ENCODE measurements at places on chromosomes 11 and 22. TPM values are rescaled to one million over a fixed set of nuclear protein-coding genes. Genes with fewer than 3 reads are reported as not detected.

Gene TNKS1BP1
- 58.9 TPM for total RNA-seq

Gene CDHR5
- total RNA-seq = not detected

Gene NDUFC2
- 123 TPM for total RNA-seq

Gene PDE2A
- total RNA-seq = 0.92 TPM

Gene SUSD2
- 2.2 TPM for total RNA-seq

Gene MUC5B
- total RNA-seq = not detected

Gene IGF2
- total RNA-seq = 120 TPM

Gene OR56A1
- not detected for total RNA-seq

- peak overlapping the region; percentile 99 for H3K27ac ChIP-seq
- H3K27me3 ChIP-seq = no peaks in the 10 kb centered on the region
- DNase-seq = no peak
- H3K36me3 ChIP-seq = no peaks in the 10 kb centered on the region
- peaks cover 27% of the 10 kb centered on the region for H3K4me1 ChIP-seq
Measured at GRCh38 chr22:23786261-23786710, 480 bp upstream of the SMARCB1 start.

- H3K4me1 ChIP-seq = peaks cover 21% of the 10 kb centered on the region
- no peak overlapping the region for H3K4me3 ChIP-seq
- H3K36me3 ChIP-seq = no peaks in the 10 kb centered on the region
- DNase-seq = no peak
Measured at GRCh38 chr22:38163844-38164550, 17.6 kb downstream of the PLA2G6 start.

GRCh38 chr11:2093575-2094353 is 45.4 kb downstream of the IGF2 start:
- no peaks in the 10 kb centered on the region for H3K36me3 ChIP-seq
- no peak overlapping the region for H3K27ac ChIP-seq
- DNase-seq = peak; percentile 39
- no peaks in the 10 kb centered on the region for H3K27me3 ChIP-seq
- H3K4me1 ChIP-seq = no peaks in the 10 kb centered on the region

DNA sequence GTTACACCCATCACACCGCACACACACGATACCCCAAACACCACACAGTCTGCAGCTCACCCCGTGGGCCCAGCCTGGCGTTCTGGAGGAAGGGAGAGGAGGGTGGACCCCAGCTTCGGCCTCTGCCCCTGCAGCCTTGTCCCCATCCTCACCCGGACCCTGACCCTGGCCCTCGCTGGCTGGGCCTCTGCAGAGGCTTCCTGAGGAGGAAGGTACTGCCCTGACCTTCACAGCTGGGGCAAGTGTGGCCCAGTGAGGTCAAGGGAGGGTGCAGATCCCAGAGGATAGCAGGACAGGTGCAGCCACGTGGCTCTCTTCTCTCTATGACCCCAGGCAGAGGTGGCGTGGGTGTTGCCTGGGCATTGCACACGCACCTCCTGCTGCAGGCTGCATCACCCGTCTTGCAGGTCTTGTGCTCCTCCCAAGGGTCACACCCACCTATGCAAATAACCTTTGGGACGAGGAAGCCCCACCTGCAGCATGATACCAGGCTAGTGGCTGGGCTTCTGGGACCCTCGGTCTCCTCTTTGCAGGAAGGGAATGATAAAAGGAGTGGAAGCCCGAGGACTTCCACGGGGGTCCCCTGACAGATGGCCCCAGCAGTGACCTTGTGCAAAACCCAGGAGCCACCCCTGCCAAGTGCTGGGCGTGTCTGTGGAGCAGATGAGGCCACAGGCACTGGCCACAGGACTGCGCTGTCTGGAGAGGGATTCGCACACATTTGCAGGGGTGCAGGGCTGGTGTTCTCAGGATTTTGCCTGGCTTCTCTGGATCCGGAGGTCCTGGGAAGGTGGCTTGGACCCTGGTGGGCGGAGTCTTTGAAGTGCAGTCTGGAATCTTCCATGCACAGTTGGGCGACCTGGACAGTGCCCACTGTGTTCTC is 1241.5 kb downstream of the BRD1 start:
- H3K27ac ChIP-seq = no peak overlapping the region
- H3K4me3 ChIP-seq = no peak overlapping the region

DNA sequence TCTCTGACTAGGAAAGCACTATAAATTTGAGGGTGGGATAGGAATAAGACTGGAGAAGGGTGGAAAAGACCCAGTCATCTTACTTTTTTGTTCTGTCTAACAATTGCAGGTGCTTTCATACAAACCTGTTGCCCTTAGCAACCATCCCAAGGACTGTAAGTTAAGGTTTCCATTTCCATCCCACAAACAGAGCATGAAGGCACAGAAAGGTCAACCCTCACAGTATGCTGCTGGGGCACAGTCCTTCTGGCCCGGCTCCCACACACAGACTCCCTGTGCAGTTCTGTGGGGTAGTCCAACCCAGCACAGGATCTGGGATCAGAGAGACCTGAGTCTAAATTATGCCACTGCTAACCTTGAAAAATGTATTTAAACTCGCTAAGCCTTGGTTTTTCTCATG is 38.4 kb upstream of the ETS1 start:
- no peak overlapping the region for H3K4me3 ChIP-seq
- H3K4me1 ChIP-seq = peaks cover 17% of the 10 kb centered on the region
- DNase-seq = no peak
- peaks cover 21% of the 10 kb centered on the region for H3K27me3 ChIP-seq
- H3K27ac ChIP-seq = no peak overlapping the region

- H3K4me3 ChIP-seq = no peak overlapping the region
- H3K27me3 ChIP-seq = no peaks in the 10 kb centered on the region
- no peaks in the 10 kb centered on the region for H3K4me1 ChIP-seq
- H3K27ac ChIP-seq = no peak overlapping the region
- no peak for DNase-seq
Measured at GRCh38 chr11:78299000-78299710, 110.4 kb downstream of the USP35 start.

DNA sequence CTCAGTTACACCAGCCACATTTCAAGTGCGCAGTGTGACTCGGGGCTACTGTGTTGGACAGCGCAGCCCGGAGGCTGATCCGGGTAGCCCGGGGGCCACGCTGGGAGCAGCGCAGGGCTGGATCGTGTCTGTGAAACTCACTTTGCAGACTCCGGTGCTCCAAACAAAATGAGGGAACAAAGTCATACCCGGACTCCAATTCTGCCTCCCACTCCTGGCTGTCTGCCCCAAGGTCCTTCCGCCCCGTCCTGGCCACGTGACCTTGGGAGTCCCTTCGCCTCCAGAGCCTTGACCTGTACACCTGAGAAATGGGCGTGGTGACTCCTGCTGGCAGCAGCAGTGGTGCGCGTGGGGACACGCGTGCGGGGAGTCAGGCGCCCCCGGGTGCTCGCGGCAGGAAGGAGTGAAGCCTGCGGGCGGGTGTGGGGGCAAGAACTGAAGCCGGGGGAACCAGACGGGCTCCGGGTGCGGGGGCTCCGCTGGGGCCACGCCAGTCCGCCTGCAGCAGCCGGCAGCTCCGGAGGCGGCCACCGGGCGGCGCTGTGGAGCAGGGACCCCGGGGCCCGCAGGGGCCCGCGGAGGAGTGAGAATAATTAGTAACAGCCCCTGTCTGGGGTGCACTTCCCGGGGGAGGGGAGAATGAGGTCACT is 42.4 kb downstream of the KCNJ4 start:
- H3K36me3 ChIP-seq = no peaks in the 10 kb centered on the region
- no peaks in the 10 kb centered on the region for H3K27me3 ChIP-seq
- peaks cover 15% of the 10 kb centered on the region for H3K4me1 ChIP-seq
- no peak overlapping the region for H3K4me3 ChIP-seq
- no peak for DNase-seq

DNA sequence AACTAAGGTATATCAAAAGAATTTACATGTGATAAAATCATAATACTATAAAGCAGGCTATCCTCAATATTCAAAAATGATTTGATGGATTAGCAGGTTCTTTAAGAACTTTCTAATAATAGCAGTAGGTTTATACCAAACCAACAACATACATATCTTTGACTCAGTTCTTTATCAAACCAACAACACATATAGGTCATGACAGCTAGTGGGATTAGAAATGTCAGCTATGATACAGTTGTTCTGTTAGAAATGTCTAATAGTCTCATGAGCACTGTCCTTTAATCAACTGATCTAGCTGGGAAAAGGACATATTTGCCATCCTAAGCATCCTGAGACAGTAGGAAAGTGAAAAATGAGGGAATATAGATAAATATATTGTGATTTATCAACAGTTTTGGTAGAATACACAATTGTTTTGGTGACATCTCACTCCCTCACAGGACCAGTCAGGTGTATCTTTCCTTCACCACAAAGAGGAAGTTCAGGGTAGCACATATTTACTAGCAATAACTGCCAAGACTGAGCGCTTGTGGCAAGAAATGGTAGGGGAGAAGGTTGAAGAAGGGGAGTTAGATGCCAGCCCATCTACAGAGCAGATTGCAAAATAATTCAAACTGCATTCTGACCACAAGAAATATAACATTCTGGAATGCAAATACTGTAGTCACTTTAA is 90.8 kb upstream of the APOA1 start:
- H3K27me3 ChIP-seq = no peaks in the 10 kb centered on the region
- H3K4me3 ChIP-seq = no peak overlapping the region
- peaks cover 6% of the 10 kb centered on the region for H3K36me3 ChIP-seq
- H3K27ac ChIP-seq = peak overlapping the region; percentile 41

DNA sequence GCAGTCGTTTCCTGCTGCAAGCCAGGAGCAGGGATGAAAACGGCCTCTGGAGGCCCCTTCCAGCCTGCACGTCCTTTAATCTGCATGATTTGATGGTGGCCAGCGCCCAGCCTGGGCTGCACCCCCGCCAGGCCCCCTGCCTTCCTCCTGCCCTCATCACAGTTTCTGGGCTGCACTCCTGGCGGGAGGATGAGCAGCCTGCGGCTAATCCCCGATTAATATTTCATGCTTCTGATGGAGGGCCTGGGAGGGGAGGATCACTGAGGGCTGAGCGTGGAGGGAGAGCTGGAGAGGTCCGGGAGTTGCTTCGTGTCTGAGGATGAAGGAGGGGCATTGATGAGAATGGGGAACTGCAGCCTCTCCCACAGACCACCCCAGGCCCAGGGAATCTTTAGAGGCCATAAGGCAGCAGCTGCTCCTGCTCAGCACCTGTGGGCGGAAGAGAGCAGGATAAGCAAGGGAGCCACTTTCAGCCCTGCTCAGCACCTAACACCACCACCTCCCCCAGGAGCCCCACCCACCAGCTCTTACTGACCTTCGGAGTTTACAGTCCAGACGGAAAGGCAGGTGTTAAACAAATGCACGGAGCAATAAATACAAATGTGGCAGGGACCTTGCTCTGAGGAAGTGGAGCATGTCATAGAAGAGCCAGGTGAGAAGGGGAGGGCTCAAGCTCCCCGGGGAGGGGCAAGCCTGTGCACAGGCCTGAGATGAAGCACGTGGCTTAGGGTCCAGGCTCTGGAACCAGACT is 135.0 kb upstream of the NECTIN1 start:
- no peaks in the 10 kb centered on the region for H3K27me3 ChIP-seq
- H3K27ac ChIP-seq = no peak overlapping the region
- H3K4me3 ChIP-seq = no peak overlapping the region

DNA sequence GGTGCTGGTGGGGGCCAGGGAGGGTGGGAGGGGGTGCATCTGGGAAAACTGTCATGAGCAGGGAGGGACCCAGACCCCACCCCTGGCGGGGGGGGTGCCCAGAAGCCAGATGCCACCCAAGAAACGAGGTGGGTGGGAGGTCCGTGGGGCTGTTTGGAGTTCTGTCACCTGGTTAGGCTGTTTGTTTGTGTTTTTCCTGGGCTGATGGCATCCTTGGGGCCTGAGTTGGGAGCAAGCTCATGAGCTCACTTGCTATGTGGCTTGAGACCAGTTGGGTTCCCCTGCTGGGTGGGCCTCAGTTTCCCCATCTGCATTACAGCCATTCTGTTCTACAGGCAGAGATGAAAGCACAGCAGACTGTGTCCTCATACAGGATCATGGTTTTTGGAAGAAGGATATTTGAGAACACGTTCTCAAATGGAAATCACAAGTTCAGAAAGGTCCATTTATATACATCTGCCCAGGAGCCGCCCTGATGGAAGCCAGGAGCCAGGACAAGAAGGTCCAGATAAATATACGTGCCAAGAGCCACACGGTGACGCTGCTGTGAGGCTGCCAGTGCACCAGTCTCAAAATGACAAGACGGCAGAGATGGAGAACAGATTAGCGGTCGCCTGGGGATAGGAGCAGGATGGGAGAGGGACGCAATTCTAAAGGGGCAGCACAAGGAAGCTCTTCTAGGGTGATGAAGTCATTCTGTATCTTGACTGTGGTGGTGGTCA is 312.9 kb downstream of the MN1 start:
- H3K27me3 ChIP-seq = no peaks in the 10 kb centered on the region
- H3K27ac ChIP-seq = no peak overlapping the region
- H3K4me3 ChIP-seq = no peak overlapping the region
- DNase-seq = no peak
- peaks cover 7% of the 10 kb centered on the region for H3K4me1 ChIP-seq

- H3K36me3 ChIP-seq = no peaks in the 10 kb centered on the region
- no peak overlapping the region for H3K27ac ChIP-seq
- no peaks in the 10 kb centered on the region for H3K27me3 ChIP-seq
- no peaks in the 10 kb centered on the region for H3K4me1 ChIP-seq
- H3K4me3 ChIP-seq = no peak overlapping the region
Measured at GRCh38 chr22:30743257-30744020, 48.8 kb downstream of the OSBP2 start.

DNA sequence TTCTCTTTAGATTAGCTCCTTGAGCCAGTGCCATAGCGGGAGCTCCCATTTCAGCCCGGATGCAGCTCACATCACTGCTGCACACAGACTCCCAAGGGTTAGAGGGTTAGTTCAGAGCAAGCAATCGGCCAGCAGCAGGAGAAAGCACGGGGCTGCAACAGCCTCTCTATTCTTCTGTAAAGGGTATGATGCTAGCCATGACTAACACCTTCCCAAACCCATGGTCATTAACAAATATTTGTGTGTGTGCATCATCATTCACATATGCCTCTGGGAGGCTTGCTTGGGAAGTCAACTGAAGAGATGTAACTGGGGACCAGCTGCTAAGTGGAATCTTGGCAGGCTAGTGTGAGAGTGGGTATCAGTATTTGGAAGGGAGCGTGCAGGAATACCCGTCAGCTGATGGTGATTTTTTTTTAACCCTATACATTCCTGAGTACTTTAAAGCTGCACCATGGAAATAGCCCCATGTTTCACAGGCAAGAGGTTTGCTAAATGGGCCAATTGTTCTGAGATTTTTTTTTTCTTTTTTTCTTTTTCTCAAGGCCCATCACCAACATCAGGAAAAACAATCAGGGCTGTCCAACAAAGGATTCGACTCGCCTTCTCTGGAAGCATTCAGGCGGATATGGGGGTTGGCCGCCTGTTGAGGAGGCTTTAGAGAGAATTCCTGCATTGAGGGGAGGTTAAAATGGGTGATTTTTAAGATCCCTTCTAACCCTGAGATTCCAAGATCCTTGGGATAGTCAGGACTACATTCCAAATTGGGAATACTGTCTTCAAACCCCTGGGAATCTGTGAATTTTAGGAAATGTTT is 33.2 kb upstream of the CCDC89 start:
- no peaks in the 10 kb centered on the region for H3K27me3 ChIP-seq
- H3K27ac ChIP-seq = no peak overlapping the region
- no peaks in the 10 kb centered on the region for H3K4me1 ChIP-seq
- peak; percentile 92 for DNase-seq

Data from cardiac muscle cell (in vitro differentiated cells and primary cell).